Stimulated activated CD4-positive, alpha-beta T cell treated with anti-CD3 and anti-CD28 coated beads, Interleukin-12 subunit alpha, Interleukin-12 subunit beta, amount 100 ng/mL, for 24 hours (primary cell): ENCODE measurements at places on chromosomes 3 and 15.

GRCh38 chr15:60155661-60156060 is 151.6 kb downstream of the FOXB1 start:
- no peak for DNase-seq

GRCh38 chr15:91032919-91033803 is 10.8 kb upstream of the VPS33B start:
- DNase-seq, result peak; percentile 42

DNA sequence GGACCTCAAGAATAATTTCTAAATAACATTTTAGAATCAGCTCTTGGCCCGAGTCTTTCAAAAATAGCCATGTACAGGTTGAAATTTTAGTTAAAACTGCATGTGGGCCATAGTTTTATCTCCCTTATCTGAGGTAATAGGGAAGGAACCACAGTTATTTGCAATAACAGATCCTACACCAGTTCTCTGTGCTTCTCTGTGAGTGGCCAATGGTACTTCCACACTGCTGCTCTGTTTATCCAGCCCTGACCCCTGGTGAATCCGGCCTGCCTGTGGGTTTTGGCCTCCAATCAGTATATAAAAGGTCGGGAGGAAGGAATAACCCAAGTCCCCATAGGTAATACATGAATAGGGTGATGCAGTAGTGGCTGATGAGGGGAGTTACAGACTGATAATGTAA is 48.0 kb upstream of the TNIK start:
- DNase-seq, result no peak

GRCh38 chr3:47273564-47273963 is 9.0 kb downstream of the KIF9 start:
- no peak for DNase-seq

DNA sequence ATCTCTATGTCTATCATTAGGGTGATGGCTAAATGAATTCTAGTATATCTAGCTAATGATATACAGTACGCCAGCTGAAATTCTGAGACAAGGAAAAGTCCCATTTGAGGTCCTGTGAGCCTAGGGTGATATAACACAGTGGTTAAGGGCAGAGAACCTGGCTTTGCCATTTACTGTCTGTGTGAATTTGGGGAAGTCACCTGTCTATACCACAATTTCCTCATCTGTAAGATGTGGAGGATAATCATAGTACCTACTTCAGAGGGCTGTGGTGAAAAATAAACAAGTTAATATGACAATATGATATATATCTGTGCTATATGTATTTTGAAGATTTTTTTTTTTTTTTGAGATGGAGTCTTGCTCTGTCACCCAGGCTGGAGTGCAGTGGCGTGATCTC is 9.8 kb upstream of the ANKDD1A start:
- DNase-seq, result no peak
